ENCODE measurements at places on chromosomes 2 and 18.

GRCh38 chr2:177852389-177852788 is 220.2 kb downstream of the PDE11A start:
- no peak for DNase-seq

DNA sequence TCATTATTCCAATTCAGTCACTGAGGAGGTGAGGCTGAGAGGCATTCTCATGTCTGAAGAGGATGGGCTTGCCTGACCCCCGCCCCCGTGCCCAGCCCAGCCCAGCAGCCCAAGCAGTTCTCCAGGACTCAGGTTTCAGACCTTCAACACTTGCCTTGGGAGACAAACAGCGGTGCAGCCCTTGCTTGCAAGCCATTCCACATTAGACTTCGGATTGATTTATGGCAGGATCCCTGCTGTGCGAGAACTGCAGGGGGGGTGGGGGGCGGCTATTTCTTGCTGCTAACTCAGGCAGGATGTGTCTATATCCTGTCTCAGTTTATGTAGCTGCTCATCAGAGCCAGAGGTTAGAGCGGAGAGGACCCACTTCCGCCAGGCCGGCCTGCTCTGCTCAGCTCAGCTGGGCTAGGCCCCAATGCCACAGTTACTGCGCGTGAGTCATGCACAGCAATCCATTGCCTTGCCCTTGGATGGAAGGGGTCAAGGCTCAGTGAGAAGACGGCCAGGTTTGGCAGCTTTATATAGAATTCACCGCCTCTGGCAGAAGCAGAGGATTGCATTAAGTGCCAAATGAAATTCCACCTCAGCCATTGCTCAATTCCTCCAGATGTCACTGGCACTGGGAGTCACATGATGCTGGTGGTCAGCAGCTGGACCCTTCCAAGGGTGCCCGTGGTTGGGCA is 1.8 kb downstream of the GYPC start:
- no peak for DNase-seq

DNA sequence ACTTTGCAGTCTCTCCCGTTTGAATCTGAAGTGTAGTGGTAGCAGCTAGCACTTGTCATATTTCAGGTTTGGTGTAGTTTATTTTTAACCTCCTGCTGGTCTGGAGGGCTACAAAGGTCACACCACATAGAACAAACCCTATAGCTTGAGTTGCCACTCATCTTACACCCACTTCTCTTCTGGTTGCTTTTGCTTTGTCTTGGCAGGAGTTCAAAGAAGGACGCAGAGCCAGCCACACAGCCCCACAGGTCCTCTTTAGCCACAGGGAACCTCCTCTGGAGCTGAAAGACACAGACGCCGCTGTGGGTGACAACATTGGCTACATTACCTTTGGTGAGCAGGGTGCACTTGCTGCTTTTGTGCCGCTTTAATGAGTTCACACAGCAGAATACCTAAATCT is 15.6 kb upstream of the GPBAR1 start:
- no peak for DNase-seq

- DNase-seq: no peak
Measured at GRCh38 chr2:163667064-163667887, 68.5 kb downstream of the FIGN start.

- DNase-seq: no peak
Measured at GRCh38 chr18:42640160-42640559, 475.3 kb downstream of the RIT2 start.

DNA sequence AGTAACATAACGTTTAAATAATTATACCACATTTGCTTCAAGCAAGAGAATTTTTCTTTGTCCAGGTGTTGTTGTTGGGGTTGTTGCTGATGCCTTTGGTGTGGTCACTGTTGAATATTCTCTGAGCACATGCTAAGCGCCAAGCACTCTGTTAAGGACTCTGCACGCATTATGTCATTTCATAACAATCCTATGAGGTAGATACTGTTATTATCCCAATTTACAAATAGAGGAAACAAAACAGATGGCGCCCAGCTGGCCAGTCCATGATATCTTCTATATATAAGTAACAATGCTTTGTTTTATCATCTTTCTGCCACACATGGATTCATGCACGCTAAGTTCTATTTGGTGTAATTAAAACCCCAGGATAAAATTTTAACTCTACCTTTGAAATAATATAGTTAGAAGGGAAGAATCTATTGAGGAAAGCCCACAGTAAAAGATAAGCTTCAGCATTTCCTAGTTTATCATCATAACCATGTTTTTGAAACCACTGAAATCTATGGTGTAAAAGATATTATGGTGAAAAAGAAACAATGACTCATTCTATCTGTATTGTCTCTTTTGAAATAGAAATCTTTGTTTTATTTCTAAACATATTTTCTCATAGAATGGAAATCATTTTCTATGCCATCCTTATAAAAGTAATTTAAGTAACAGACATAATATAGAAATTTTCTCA is 199.7 kb downstream of the PID1 start:
- DNase-seq: no peak

DNA sequence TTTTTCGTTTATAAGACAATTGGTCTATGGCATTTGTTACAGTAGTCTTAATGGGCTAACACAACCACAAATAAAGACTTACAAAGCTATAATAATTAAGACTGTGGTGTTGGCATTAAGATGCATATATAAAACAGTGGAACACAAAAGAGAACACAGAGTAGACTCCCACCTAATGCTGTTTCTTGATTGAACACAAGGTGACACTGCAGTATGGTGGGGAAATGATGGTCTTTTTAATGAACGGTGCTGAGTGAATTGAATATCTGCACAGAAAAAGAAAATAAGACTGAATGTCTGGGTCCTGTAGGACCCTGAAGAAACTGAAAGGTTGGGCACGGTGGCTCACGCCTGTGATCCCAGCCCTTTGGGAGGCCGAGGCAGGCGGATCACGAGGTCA is 1136.6 kb upstream of the NXPH2 start:
- DNase-seq: no peak

GRCh38 chr2:70141902-70142589 is 48.8 kb downstream of the C2orf42 start:
- no peak for DNase-seq

DNA sequence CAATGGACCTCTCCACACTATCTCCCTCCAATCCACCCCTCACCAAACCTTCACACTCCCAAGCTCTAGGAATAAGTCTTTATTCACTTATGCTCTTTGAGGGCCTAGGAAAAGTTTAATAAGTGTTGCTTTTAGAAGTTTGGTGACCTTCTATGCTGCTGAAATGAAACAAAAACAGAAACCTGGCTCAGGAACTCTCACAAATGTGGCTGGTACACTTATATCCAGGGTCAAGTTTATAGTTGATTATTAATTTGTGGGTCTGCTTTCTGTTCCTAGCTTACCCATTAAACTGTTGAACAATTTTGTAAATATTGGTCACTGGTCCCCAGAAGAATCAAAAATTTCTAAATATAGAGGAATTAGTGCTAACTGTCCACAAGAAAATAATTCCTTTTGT is 14.2 kb upstream of the ANKRD44 start:
- no peak for DNase-seq

GRCh38 chr2:174778085-174778981 is 14.1 kb upstream of the CHRNA1 start:
- no peak for DNase-seq

DNA sequence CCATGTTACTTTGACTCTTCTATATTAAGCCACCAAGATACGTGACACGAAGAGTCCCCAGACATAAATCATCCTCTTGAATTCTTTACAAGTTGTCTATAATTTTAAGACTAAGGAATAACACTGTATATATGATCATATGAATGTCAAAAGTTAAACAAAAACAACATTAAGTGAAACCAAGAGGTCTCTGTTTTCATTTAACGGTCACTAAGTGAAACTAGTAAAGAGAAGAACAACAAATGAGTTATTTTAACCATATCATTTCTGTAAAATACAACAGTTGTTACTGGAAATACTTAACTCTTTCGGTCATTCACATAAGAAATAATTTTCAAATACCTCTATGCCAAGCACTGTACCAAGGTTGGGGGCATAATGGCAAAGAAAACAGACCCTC is 45.7 kb upstream of the STK17B start:
- DNase-seq: no peak

- DNase-seq: no peak
Measured at GRCh38 chr2:23803264-23803964, 123.5 kb downstream of the ATAD2B start.

DNA sequence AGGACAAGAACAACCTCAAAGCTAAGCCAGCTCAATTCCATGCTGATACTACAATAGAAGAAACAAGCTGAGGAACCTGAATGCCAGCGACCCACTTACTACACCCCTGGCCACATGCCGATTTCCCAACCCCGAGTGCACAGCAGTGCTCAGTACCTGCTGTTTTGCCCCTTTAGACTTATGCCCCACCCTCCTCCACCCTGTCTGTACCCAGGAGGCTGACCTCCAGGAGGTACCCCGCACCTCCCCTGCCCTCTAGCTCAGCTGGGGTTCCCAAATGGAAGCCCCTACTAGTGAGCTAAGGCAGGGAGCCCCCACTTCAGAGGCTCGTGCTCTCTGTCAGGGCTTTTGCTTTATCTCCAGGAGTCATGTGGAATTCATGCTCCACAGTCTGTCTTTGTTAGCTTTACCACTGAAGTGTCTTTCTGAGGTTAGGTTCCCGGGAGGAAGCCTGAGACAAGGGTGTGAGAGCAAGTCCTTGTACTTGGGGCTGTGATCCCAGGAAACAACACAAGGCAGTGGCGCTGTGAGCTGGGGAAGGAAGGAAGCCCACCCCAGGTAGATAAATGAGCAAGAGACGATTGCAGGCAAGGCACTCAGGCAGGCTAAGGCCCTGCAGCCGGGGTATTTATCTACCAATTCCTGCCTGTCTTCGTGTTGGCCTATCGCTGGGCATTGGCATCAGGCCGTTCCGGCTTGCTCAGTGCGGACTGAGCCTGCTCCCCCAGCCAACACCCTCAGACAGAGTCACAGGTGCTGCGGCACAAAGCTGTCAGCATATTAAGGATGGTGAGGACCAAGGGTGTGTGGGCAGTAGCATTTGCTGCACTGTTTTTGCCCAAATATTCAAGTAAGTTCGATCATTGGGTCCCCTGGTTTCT is 220.5 kb downstream of the CYP26B1 start:
- DNase-seq: no peak

DNA sequence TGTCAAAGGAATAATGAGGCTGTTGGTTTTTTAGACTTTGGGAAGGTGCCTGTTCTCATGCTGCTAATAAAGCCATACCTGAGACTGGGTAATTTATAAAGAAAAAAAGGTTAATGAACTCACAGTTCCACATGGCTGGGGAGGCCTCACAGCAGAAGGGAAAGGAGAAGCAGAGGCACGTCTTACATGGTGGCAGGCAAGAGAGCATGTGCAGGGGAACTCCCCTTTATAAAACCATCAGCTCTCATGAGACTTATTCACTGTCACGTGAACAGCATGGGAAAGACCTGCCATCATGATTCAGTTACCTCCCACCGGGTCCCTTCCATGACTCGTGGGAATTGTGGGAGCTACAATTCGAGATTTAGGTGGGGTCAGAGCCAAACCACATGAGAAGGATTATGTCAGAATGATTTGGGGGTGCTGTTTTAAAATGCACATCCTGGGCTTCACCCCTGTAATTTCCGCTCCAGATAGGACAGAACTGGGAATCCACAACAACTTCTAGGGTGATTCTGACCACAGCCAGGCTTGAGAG is 37.8 kb downstream of the TCF7L1 start:
- DNase-seq: no peak

DNA sequence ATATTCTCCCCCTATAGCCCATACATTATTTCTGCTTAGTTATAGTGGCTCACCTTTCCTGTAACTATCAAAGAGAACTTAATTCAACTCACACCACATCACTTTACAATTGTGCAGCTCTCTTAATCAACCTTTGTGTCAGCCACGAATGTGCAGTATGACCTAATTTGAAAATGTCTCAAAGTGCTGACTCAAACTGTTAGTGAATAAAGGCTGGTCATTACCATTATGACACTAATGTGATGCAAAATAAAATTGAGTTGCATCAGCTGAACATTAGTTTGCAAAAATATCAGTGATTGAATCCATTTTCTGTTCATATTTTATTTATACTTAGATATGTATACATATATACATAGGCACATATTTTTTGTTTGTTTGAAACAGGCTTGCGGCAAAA is 251.8 kb downstream of the MEIS1 start:
- DNase-seq: no peak

- no peak for DNase-seq
Measured at GRCh38 chr2:19488009-19488691, 129.7 kb upstream of the OSR1 start.

DNA sequence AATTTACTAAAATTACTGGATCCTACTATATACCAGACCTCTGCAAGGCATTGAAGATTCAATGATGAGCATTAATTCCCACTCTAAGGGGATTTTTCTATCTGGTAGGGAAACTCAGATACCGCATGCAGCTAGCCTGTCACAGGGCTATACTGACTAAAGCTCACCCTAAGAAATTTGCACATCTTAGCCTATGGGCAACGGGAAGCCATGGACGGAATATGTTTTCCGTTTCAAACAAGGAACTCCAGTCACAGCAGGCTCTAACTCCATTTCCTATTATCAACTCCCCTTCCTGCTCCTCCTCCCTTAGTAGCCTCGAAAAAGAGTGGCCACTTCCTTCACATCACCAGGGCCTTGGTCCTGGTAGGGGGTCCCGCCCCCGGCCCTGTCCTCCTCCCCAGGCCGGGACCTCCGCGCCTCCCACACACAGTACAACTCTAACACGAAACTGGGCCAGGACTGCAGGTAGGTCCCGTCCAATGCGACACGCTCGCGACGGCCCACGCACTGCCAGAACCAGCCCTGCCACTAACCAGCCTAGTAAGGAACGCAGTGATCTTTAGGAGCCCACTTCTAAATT is 659 bp upstream of the COX5B start:
- peak; percentile 52 for DNase-seq

- no peak for DNase-seq
Measured at GRCh38 chr2:160407393-160408172, 86.0 kb downstream of the RBMS1 start.

GRCh38 chr2:134866498-134867099 is 28.2 kb downstream of the ACMSD start:
- DNase-seq: no peak

DNA sequence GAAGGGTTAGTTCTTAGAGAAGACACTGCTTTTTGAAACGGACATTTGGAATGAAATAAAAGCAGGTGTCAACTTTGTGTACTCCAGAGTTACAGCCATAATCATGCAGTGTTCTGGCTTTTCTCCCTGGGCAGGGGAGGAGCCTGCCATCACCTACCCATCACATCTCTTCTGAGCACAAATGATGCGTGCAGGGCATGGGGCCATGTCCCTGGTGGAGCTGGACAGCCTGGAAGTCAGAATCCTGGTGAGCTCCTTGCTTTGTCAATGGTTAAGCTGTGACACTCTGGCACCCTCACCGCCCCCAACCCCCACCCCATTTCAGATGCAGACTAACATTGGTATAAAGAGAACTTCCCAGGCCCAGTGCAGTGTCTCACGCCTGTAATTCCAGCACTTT is 53.1 kb downstream of the PDCL3 start:
- no peak for DNase-seq

DNA sequence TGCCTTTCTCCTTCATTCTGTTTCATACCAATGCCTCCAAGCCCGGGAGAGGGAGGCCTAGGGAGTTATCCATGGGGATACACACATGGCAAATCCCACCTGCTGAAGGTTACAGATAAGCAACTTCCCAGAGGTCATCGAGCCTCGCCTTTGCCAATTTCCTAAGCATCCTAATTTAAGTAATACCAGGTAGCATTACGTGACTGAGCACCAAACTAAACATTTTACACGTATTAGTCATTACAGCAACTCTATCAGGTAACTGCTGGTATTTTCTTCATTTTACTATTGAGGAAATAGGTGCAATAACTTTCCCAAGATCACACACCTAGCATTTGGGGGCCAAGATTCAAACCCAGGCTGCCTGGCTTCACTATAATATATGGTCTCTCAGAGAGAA is 30.1 kb upstream of the BZW1 start:
- no peak for DNase-seq

All from NCI-H2029 (cell line).